Natural killer cell treated with Interleukin-12 subunit alpha and Interleukin-12 subunit beta and Interleukin-15 and Interleukin-18, amount 100 ng/mL, for 72 hours (primary cell): ENCODE measurements at places on chromosomes 2 and 18.
A peak's percentile ranks its signal among the peaks of the same experiment; 100 is the strongest.

GRCh38 chr2:204909791-204910190, 364.5 kb downstream of the PARD3B start:
- DNase-seq: no peak

- DNase-seq: no peak
These were observed 54.7 kb upstream of the MBOAT2 start for GRCh38 chr2:9057939-9058761.

DNA sequence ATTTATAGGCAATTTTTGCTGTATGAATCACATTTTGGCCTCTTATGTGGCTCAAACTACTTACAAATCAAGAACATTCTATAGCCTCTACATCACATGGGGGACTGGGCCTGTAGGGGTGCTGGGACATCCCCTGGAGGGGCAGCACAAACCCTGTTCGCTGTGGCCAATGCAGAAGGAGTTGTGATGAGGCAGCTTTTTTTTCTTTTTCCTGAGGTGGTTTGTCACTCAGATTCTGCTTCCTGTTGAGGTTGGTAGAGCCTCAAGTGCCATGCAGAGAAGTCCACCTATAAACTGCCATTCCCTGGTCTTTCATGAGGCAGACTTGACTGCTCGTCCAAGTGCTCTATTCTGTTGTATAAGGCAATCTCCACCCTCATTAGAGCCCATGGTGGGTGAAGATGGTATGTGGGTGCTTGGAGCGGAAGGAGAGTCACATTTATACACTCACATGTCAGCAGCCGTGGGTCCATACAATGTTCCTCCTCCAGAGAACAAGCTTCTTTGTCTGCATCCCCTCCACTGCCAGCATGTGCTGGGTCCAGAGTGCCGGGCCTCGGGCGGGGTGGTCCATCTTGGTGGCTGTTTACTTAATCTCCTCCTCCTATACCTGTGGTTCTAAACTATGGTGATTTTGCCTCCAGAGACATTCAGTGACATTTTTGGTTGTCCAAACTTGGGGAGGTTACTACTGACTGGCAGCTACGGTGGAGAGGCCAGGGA, 120.3 kb downstream of the ACOXL start:
- peak; percentile 87 for DNase-seq

GRCh38 chr2:72004201-72004915, 143.3 kb downstream of the CYP26B1 start:
- DNase-seq: no peak

DNA sequence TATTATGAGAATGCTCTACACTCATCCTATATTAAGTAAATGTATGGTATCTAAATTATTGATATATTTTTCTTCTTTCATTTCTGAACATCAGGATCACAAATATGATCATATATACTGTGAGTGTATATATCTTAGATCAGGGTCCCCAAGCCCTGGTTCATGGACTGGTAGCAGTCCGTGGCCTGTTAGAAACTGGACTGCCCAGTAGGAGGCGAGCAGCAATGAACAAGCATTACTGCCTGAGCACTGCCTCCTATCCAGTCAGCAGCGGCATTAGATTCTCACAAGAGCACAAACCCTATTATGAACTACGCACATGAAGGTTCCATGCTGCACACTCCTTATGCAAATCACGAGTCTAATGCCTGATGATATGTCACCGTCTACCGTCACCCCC, 1247.1 kb upstream of the NXPH2 start:
- no peak for DNase-seq

- no peak for DNase-seq
These were observed 144.8 kb upstream of the RGPD4 start for GRCh38 chr2:107681936-107682335.

- no peak for DNase-seq
These were observed 376.5 kb upstream of the NXPH2 start for GRCh38 chr2:139156730-139157129.

DNA sequence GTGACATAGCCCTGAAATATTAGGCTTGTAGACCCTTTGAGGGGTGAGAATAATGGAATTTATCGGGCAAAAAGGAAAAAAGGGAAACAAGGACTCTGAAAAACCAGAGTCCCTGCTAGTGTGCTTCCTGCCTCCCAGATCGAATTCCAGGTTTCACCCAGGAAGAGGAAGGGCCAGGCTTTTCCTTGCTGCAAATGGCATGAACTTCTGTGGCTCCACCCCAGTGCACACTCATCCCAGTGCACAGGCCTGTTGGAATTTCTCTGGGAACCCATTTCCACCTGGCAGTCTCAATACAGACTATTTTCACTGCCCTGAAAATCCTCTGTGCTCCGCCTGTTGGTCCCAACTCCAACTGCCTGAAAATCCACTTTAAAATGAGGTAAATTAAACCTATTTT, 29.9 kb downstream of the C18orf54 start:
- DNase-seq: no peak

GRCh38 chr2:181466661-181467576, 9.7 kb downstream of the ITGA4 start:
- DNase-seq: peak; percentile 79

- no peak for DNase-seq
These were observed 455 bp downstream of the PREPL start for GRCh38 chr2:44360749-44361329.

GRCh38 chr2:23904692-23905091, 22.2 kb downstream of the ATAD2B start:
- DNase-seq: no peak

GRCh38 chr2:11996618-11997017, 250.2 kb downstream of the LPIN1 start:
- no peak for DNase-seq

GRCh38 chr18:42821492-42821891, 294.0 kb downstream of the RIT2 start:
- DNase-seq: no peak

- no peak for DNase-seq
These were observed 322.6 kb downstream of the PRKCE start for GRCh38 chr2:45974056-45974455.

DNA sequence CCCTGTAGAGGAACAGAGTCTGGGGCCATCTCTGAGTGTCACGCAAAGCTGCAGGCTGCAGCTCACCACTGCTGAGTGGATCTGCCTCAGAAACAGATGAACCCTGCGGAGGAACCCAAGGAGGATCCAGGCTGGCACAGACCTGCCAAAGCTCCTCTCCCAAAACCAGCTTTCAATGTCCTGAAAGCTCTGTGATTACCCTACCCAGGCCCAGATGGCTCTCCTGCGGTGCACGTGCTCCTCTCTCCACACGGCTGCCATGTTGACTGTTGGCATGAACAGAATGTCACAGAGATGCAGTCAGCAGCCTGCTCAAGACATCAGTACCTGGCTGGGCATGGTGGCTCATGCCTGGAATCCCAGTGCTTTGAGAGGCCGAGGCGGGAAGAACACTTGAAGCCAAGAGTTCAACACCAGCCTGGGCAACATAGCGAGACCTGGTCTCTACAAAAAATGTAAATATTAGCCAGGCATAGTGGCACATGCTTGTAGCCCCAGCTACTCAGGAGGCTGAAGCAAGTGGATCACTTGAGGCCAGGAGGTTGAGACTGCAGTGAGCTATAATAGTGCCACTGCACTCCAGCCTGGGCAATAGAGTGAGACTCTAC, 216.8 kb downstream of the MGAT5 start:
- DNase-seq: no peak

DNA sequence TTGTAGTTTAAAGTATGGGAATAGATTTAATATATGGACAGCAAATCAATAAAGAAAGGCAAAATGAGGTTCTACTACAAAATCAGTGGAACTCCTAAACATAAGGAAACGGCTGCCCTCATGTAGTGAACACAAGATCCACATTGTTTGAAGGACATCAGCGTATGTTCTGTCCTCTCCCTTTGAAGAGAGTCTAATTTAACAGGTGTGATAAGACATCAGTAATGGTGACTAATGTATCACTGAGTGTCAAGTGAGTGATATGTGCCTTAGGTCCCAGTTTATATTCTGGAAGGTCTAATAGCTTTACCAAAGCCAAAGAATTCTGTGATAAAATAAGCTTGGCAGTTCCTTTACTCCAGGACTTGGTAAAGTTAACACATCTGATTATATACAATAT, 248.7 kb downstream of the PTPRM start:
- no peak for DNase-seq

GRCh38 chr2:73868204-73868978, 24.4 kb upstream of the ACTG2 start:
- no peak for DNase-seq

GRCh38 chr2:114160263-114160981, 270.5 kb downstream of the ACTR3 start:
- DNase-seq: no peak

DNA sequence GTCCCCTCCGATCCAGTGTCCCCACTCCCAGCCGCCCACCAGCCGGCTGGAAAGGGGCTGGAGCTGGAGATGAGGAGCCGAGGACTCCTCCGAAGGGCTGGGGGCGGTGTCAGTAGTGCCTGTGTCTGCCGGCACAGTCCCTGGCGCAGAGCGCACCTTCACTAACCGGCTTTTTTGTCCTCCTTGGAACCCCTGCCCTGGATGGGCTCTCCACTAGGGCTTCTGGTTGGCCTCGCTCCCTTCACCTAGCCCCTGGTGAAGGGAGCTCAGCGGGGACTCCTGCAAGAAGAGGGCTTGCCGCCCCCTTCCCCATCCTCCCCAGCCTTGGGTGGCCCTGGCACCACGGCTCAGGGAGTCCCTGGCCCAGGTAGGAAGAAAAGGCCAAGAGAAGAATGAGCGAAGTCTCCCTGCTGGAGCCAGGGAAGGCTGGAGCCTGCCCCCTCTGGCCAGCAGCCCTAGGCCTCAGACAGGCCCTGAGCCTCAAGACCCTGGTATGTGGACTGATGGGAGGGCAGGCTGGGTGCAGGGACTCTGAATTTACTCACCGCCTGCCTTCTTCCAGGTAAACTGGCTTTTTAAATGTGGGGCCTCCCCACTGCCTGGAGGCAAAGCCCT, 570 bp upstream of the ECEL1 start:
- no peak for DNase-seq

DNA sequence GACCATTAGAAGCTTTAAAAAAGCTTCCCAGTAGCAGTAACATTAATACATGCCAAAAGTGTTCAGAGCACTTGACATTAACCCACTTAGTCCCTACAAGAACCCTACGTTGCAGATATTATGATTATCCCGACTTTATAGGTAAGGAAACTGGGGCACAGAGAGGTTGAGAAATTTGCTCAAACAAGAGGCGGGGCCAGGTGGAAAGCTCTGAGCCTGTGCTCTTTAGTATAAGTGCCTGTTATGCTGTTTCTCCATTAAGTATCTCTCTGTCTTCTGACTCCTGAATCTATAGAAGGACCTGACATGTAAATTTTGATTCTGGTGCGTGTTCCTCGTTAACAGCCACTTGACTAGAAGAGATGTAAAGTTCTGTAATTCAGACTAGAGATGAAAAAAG, 139.8 kb downstream of the RBMS1 start:
- DNase-seq: no peak

GRCh38 chr2:152532241-152532640, 185.0 kb downstream of the PRPF40A start:
- no peak for DNase-seq

DNA sequence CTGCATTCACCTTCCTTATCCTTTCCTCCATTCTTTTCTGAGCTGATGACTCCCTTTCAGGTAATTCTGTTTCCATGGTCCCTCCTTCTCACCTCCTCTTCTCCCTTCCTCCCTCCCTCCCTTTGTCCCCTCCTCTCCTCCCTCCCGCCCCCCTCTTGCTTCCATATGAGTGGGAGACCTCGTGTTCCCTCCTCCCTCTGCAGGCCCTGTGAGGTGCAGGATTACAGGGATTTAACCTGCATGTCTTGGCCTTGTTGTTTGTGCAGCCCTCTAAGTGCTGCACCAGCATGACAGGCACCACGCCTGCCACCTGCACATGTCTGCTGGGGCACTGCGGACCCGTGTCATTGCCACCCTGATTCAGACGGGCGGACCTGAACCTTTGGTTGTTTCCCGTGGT, 103.1 kb downstream of the SNTG2 start:
- DNase-seq: no peak

DNA sequence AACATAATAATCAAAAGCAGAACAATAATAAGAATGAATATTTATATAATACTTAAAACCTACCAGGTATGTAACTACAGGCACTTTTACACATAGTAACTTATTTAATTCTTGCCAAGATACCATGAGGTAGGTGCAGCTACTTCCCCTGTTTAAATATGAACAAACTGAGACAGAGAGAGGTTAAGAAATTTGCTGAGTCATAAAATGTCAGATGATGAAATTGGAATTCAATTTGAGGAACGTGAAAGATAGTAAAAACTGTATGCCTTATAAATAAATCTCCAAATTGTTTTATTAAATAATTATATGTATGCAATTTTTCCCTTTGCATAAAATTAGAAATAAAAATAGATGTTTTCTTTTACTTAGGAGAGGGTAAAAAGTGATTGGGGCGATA, 1103.3 kb upstream of the NRXN1 start:
- DNase-seq: no peak

GRCh38 chr2:207184768-207185167, 19.0 kb upstream of the KLF7 start:
- DNase-seq: no peak

- no peak for DNase-seq
These were observed 687.9 kb downstream of the CCDC85A start for GRCh38 chr2:56871644-56872043.
